Foreskin fibroblast (primary cell): ENCODE measurements at places on chromosomes 7 and 10.

DNA sequence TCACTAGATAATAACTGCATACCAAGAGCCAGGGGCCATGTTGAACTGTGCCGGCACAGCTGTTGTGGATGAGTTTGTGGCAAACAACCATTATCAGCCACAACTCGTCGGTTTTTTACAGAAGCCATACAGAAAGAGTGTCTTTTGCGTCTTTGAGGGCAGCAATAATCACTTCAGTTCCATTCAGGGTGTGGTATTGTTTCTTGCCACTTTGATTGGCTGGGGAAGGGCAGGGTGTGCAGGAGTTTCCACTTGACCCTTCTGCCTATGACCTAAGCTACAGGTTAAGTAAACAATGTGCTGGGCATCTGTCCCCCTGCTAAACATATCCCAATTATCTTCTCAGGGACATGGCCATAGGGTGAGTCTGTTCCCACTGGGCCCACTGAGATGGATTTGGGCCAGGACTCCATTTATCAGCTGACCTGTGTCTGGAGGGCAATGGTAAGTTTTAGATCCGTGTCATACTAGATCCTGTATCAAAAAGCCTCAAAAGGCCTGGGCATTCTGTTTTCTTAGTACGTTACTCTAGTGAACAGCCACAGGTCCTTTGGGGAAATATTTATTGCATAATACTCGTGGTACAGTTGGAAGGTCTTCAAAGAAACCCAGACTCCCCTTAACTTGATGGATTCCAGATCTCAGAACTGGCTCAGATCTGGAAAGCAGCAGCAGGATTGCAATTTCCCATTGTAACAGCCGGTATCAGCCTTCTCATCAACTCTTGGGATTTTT is 15.9 kb downstream of the ZNF3 start:
- peak; percentile 87 for DNase-seq

DNA sequence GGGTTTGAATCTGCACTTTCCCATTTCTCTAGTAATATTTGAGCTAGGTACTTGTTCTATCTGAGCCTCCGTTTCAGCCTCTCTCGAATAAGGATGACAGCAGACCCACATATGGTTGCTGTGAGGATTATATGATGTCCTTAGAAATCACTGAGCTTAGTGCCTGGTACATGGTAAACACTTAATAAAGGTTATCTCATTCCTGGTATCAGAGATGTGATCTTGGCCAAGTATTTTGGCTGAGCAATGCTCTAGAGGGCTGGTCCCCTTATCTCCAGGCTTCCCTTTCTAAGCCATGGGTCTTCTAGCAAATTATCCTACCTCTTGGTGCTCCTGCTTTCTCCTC is 407 bp upstream of the MKRN1 start:
- DNase-seq, result no peak

GRCh38 chr10:100810835-100811116 is 65.4 kb downstream of the PAX2 start:
- no peak for DNase-seq

- no peak for DNase-seq
These were observed 89.2 kb downstream of the RBM20 start for GRCh38 chr10:110733218-110733952.

DNA sequence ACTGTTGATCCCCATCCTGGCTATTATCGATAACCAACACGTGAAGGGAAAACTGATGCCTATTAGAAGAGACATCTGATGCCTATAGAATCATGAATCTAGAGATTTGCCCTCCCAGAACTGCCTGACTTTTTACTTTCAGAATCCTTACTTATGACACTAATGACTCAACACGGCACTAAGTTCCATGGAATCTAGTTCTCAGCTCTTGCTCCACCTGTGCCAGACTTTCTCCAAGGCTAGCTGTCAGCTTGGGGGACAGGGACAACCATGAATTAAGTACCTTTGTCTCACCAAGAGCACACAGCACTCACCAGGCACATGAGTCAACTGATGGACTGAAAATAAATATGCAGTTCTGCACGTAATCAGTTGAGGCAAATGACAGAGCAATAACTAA is 184.2 kb downstream of the FRMD4A start:
- DNase-seq, result peak; percentile 41

DNA sequence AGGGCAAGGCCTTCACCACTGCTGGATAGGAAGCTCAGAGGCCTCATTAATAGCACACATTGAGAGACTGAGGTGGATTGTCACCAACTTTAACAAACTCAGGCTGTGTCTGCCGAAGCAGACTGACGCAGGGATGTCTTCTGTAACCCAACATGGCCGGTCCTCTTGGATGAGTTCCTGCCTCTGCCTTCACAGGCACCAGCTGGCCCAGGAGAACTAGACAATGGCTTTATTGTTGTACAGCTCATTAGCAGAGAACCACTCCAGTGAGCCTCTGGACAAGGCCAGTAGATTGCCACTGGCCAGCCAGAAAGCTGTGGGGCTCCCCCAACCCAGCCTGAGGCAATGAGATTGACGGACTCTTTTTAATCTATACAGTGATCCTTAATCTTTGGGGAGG is 9.4 kb downstream of the NODAL start:
- DNase-seq, result no peak

GRCh38 chr7:22833957-22834356 is 11.3 kb upstream of the TOMM7 start:
- DNase-seq, result no peak

DNA sequence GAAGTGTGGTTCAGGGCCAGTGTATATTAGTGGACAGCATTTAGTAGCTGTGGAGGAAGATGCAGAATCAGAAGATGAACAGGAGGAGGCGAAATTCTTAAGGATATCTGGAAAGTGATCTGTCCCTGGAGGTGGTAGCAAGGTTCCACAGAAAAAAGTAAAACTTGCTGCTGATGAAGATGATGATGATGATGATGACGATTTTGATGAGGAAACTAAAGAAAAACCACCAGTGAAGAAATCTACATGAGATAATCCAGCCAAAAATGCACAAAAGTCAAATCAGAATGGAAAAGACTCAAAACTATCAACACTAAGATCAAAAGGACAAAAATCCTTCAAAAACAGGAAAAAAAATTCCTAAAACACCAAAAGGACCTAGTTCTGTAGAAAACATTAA is 26.3 kb downstream of the TM9SF3 start:
- no peak for DNase-seq

- DNase-seq, result no peak
These were observed 25.5 kb upstream of the HPS1 start for GRCh38 chr10:98472196-98472595.

DNA sequence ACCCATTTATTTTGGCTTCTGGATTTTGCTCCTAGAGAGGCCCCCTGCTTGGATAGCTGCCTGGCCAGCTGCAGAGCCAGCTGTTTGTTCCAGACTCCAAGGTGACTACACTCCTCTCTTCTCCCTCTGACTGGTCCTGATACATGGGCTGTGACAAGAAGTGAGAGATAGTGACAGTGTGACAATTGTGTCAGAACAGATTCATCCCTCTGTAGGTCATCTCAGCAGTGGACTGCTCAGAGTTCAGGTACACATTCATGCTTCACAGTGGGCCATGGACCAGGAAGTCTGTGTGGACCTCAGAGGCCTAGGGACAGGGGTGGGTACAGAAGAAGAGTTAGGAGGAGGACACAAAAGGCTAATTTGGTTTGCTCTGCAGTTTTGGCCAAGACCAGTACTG is 188.2 kb upstream of the MKLN1 start:
- no peak for DNase-seq

DNA sequence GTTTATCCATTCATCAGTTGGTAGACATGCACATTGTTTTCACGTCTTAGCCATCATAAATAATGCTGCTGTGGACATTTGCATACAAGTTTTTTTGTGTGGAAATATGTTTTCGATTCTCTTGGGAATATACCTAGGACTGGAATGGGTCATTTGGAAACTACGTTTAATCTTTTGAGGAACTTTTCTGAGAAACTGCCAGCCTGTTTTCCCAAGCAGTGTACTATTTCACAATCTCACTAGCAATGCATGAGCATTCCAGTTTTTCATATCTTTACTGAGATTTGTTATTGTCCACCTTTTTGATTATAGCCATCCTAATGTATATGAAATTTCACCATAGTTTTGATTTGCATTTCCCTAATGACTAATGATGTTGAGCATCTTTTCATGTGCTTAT is 95.7 kb upstream of the JAZF1 start:
- no peak for DNase-seq

DNA sequence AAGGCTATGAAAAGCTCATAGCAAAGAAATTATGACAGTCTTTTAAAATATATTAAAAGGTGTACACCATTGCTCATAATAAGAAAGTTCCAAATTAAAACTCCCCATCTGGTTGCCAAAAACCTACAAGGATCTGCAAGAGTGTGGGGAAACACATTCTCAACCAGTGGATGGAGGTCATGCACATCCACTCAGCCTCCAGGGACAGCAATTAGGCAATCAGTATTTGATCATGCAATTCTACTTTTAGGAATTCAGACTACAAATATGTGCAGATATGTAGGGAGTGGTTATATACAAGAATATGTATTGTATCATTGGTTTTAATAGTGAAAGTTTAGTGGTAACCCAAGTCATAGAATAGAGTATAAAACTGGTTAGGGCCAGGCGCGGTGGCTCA is 157.8 kb downstream of the FGFR2 start:
- DNase-seq, result no peak
